ENCODE measurements at places on chromosomes 7 and 10. TPM values are rescaled to one million over a fixed set of nuclear protein-coding genes. Genes with fewer than 3 reads are reported as not detected.

The PVRIG gene
- total RNA-seq, result not detected

The SLC29A4 gene
- 4.2 TPM for total RNA-seq

The TIMM23 gene
- total RNA-seq, result 125 TPM

The CALML5 gene
- not detected for total RNA-seq

The KEL gene
- total RNA-seq, result under 0.01 TPM

The C1QL3 gene
- not detected for total RNA-seq

The GPR158 gene
- not detected for total RNA-seq

The SHTN1 gene
- total RNA-seq, result 0.74 TPM

The ZNF138 gene
- 5.2 TPM for total RNA-seq

The WEE2 gene
- not detected for total RNA-seq

The FBXL13 gene
- total RNA-seq, result 0.30 TPM
